ENCODE measurements at places on chromosomes 12 and 14.

GRCh38 chr14:101181446-101182313 is 278.2 kb upstream of the RTL1 start:
- no peak for DNase-seq

- DNase-seq, result no peak
Measured at GRCh38 chr12:52913431-52913821, 8.6 kb upstream of the KRT8 start.

DNA sequence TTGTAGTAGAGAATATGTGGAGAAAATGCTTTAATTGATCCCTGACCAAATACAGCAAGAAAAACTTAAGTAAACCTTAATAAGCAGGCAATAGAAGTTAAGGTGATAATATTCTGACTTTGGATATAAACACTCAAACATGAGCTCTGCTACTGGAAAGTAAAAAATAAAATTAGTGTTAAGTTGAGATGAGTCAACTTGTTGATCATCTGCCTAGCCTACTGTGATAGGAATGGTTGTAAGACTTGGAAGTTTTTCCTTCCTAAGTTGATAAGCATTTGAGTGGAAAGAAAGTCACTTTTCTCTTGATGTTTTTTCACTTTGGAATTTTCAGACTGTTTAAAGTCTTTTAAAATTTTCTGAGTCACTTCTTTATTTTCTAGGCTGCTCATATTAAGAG is 26.0 kb downstream of the ADIPOR2 start:
- no peak for DNase-seq

DNA sequence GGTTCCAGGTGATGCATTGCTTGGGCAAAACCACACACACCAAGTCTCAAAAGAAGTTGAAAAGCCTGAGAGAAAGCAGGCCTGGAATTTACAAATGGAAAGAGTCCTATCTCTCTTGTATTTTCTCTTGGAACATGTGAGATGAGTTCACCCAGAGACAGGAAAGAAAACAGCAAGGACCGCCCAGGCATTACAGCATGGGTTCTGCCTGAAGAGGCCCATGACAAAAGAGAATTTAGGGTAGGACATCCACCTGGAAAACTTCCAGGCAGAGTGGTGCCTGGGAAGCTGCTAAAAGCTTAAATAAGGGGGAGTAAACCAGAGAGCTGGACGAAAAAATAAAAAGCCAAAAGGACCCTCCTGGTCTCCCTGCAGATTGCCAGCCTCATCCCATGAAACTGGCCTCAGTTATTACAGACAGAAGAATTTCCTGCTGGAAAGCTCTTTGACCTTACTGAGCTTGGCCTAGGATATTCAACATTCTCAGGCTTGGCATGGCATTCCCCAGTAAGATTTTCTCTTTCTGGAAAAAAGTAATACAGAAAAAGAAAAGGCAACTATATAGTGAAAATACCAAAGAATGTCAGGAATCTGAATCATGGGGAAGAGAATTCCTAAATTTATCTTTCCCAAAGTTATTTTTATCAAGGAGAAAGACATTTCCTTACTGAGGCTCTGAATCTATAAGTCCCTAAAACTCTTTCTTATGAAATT is 121.3 kb upstream of the NUDT4 start:
- no peak for DNase-seq

DNA sequence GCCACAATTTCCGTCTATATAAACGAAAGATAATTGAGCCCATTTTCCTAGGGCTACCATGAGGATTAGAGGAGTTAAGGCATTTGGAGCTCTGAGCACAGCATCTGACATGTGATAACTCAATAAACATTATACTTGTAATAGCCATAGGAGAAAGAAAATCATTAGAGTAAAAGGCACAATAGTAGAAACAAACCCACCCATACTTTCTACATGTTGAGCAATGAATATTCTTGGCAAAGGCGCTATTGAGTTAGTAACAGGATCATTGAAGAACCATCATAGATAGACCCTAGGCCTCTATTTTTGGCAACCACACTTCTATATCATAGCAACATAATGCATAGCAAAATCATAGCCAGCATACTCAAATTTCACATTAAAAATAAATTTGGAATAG is 664.1 kb downstream of the NOVA1 start:
- no peak for DNase-seq

Measured in stimulated activated CD4-positive, alpha-beta T cell treated with anti-CD3 and anti-CD28 coated beads, TNF-alpha, amount 100 ng/mL, for 24 hours (primary cell).